Stimulated activated CD8-positive, alpha-beta memory T cell treated with anti-CD3 and anti-CD28 coated beads, Interleukin-15, amount 100 ng/mL, for 1 hour (primary cell): ENCODE measurements at places on chromosomes 4 and X.

GRCh38 chr4:26807330-26807729 is 53.3 kb upstream of the STIM2 start:
- no peak for DNase-seq

GRCh38 chr4:153109296-153109849 is 94.9 kb upstream of the TRIM2 start:
- DNase-seq, result no peak

DNA sequence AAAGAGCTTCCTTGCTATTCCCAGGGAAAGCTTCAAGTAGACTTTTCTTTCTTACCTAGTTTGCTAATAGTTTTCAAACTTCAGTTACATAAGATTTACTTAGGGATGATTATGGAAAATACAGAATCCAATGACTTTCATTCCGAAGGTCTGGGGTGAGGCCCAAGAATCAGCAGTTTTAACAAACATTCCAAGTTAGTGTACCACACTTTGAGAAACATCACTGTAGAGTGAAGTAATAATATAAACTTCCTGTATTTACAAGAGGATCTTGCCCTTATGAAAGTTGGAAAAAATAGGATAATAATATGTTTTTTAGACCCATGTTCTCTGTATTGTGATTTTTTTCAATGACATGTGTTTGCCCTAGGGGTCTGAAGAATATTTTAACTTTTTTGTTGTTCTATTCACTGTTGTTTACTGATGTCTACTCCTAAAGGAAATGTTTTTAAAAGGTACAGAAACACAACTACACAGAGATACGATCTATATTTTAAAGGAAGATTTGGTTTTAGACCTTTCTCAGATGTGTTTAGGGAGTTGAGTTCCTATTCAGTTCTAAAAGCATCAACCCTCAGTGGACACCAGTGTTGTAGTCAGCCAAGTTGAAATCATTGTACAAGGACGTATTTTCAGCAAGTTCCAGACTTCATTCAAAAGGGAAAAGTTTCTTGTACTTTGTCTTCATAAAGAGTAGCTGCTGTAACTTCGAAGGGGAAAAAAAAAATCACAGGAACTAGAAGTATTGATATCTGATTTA is 295.8 kb upstream of the SLC7A11 start:
- DNase-seq, result no peak

DNA sequence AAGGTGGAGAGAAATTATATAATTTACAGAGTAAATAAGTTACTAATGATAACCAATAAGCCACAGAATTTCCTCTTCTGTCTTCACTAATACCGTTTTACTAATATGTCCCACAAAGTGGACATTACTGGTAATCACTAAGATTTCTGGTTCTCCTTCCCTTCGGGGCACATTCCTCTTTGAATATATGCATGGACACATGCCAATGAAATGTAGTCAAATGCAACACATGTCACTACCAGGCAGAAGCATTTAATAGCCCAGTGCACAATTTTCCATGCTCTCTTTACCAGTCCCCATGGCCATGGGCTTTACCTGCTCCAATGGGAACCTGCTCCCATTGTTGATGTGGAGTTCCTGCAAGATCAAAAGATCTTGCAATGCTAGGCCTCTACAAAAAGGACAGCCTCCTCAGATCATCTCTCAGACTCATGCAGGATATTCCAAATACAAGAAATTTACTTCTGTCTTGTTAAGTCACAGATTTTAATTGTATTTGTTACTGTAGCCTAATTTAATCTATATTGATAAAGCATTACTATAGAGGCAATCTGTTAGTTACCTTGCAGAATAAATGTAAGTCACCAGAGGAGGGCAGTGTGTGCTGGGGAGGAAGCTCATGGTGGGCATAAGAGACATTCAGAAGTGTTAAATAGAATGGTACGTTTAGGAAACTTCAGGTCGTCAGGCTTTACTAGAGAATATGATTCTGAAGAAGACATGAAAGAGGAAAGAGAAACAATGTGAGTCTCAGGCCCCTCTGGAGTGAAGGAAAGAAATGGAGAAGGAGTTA is 37.1 kb upstream of the INPP4B start:
- no peak for DNase-seq

DNA sequence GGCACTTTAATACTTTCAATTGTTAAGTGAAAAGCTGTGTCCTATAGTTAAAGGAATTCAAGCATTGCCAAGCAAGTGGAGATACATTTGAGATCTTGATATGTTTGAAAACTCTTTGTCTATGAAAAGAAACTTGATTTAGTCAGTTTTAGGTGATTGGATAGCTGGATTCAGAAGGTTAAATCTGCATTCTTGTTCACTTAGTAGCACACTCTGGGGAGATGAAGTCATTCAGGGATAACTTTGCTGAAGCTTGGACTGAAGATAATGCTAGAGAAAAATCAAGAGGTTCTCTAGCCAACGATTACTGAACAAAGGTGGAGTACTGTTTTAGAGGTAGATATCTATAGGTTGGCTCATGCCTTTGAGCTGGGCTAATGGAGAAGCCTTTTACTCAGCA is 90.6 kb downstream of the DCAF8L2 start:
- no peak for DNase-seq

DNA sequence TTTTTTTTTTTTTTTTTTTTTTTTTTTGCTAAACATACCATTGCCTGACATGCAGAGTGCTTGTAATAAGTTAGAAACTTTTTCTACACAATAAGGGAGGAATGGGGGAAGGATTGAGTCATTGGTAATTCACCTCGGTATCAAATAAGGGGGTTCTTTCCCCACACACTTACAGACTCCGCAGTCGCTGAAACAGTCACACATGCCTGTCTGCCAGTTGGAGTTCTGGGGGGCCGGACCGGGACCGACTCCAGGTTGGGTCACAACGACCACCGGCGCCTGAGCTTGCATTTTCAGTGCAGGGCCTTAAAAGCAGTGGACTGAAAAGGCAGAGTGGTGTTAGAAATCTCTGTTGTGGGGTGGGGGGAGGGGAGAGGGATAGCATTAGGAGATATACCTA is 6.9 kb downstream of the PLAC8 start:
- no peak for DNase-seq

- no peak for DNase-seq
Measured at GRCh38 chrX:78104447-78105176, 564 bp downstream of the PGK1 start.

DNA sequence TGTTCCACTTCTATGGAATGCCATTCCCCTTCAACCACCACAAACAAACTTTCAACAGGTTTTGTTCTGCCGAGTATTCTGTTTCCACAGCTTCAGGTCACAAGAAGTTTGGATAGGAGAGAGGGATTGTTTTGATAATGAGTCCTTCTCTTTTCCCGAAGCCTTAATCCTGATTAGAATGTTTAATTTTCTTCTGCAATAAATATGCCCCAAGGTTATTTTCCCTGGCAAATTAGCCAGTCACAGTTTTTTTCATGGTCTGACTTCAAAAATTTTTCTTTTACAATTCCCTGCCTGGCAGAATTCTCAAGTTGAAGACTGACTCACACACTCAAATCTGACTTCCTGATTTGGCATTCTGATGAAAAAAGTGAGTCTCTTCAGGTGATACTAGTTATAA is 33.1 kb upstream of the EDNRA start:
- no peak for DNase-seq

- no peak for DNase-seq
Measured at GRCh38 chrX:46333550-46333949, 211.7 kb downstream of the ZNF674 start.

DNA sequence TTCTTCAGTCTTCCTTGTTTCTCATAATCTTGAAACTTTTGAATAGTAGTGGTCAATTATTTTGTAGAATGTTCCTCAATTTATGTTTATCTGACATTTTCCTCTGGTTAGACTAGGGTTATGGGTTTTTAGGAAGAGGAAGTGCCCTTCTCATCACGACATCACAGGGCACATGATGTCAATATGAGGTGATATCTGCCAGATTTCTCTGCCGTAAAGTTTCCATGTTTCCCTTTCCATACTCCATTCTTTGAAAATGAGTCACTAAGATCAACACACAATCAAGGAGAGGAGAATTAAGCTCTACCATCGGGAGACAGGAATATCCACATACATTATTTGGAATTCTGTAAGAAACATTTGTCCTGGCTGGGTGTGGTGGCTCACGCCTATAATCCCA is 28.4 kb downstream of the RP2 start:
- no peak for DNase-seq

DNA sequence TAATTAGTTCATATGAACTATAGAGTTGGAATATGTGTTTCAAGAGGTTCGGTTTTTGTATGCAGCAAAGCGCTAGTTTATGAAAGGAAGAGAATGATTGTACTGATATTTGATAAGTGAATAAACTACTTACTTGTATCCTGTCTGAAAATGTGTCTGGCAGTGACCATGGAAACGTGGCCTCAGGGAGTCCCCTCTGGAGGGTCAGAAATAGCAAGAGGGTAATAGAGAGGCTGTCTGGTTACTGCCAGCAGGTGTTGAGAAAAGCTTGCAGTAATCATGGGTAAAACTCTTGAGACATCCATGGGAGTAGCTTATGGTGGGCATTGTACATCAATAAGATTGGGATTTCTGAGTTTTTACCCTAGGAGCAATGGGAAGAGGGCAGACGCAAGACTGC is 77.1 kb downstream of the DCLK2 start:
- DNase-seq, result no peak

GRCh38 chr4:108763226-108763593 is 357 bp upstream of the ETNPPL start:
- no peak for DNase-seq

DNA sequence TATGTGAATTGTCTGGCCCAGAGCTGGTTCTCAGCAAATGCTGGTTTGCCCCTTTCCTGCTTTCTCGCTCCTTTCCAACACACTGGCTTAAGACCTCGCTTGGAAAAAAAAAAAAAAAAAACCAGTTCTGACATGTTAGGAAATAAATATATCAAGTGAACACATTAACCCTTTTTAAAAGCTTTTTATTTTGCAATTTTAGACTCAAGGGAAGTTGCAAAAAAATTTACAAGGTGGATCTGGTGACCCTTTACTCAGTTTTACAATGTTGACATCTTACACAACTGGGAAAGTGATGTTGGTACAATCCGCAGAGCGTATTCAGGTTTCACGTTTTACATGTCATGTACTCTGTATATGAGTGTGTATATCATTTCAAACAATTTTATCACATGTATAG is 100.1 kb downstream of the RTL5 start:
- DNase-seq, result no peak

DNA sequence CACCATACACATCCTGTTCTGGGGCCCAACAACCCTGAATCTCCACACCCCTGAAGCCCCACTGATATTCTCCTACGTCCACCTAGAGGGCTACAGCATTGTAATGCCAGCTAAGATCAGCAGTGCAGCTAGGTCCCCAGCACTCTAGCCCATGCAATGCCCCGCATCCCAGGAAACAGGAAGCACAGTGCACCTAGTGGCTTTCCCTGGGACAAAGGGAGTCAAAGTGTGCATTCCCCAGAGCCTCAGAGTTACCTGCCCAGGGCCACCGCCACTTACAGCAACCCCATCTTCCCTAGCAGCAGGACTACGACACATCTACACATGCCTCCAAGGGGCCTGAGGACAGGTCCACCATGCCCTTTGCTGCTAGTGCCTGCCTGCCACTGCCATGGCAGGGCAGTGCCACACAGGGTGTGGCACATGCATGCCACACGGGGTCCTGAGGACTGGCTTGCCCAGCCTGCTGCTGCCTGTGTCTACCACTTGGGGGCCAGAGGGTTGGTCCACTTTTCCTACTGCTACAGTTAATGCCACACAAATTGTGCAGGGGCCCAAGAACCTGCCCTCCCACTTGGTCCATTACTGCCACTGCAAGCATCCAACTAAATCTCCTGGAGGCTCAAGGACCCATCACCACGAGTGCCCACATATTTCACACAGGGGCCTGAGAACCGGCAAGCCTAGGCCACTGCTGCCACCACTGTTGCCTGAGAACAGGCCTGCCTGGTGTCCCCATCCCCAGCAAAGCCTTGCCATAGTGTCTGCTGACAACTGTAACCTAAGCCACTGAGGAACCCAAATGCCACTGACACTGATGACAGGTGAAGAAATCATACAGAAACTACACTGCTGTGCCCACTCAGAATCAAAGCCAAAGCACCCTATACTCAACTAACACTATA is 23.7 kb downstream of the TLR6 start:
- no peak for DNase-seq

DNA sequence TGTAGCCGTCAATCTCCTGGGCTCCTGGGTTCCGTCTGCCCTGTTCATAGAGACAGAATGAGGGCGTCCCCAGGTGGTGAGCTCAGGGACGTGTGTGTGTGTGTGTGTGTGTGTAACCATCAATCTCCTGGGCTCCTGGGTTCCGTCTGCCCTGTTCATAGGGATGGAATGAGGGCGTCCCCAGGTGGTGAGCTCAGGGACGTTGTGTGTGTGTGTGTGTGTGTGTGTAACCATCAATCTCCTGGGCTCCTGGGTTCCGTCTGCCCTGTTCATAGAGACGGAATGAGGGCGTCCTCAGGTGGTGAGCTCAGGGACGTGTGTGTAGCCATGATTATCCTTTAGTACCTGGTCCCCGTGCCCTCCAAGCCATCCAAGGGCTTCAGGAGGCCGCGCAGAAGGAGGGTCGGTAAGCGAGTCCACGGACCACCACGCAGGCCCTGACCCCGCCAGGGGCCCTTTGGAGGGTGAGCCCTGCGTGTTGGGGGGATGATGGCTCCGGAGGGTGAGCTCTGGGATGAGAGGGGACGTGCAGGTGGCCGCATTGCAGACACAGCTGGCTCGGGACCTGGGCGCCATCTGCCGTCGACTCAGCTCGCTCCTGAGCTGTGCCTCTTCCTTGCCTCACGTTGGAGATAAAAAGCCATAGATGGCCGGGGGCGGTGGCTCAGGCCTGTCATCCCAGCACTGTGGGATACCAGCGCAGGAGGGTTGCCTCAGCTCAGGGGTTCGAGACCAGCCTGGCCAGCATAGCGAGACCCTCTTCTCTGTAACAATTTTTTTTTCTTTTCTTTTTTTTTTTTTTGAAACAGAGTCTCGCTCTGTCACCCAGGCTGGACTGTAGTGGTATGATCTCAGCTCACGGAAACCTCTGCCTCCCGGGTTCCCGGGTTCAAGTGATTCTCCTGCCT is 5.4 kb upstream of the GTPBP6 start:
- no peak for DNase-seq

GRCh38 chr4:68361146-68361589 is 11.3 kb upstream of the YTHDC1 start:
- no peak for DNase-seq
